Left colon (tissue), 2 donors: ENCODE measurements at places on chromosomes 3 and 15. TPM values are rescaled to one million over a fixed set of nuclear protein-coding genes. Genes with fewer than 3 reads are reported as not detected.

CD200 gene
- 4.6 TPM for total RNA-seq

FOXB1 gene
- not detected for total RNA-seq

VWA5B2 gene
- total RNA-seq, result 2.2 TPM

ZNF385D gene
- 0.87 TPM for total RNA-seq

CHRFAM7A gene
- total RNA-seq, result 2.0 TPM

PLA2G4D gene
- total RNA-seq, result 0.18 TPM

CCR9 gene
- total RNA-seq, result 0.34 TPM

FBLN2 gene
- total RNA-seq, result 20.7 TPM

TRIM42 gene
- total RNA-seq, result not detected

- no peak for DNase-seq
These were observed 71.8 kb upstream of the NDUFB4 start for GRCh38 chr3:120524171-120524923.

DNA sequence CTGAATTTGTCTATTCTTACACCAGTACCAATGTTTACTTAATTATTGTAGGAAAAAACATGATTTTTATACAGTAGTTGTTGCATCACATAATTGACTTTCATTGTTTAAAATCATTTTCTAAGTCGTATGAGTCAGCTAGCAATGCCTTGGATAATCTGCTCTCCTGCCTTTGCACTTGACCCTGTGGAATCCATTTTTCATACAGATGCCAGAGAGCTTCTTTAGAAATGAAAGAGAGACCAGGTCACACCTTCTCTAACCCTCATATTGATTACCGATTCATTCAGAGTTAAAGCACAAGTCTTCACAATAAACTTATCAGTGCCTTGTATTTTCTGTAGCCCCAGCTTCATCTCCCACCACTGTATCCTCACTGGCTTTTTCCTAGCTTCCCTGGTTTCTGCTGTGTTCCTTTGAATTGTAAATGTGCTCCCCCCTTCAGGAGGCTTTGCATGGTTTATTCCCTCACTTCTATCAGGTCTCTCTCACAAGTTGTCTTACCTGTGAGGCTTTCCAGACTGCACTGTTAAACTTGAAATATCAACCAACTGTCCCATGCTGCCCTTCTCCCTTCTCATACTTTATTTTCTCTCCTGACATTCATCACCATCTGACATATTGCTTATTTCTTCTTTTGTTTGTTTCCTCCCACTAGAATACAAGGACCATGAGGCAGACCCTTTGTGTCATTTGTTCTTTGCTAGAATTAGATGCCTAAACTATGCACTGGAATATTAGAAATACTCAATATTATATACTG, 662.0 kb upstream of the GBE1 start:
- DNase-seq, result no peak

GRCh38 chr3:48064292-48064829, 48.1 kb upstream of the MAP4 start:
- no peak for DNase-seq

GRCh38 chr15:29259233-29259632, 10.4 kb downstream of the NSMCE3 start:
- no peak for DNase-seq

- DNase-seq, result no peak
These were observed 262.1 kb downstream of the CNTN4 start for GRCh38 chr3:2360815-2361214.

DNA sequence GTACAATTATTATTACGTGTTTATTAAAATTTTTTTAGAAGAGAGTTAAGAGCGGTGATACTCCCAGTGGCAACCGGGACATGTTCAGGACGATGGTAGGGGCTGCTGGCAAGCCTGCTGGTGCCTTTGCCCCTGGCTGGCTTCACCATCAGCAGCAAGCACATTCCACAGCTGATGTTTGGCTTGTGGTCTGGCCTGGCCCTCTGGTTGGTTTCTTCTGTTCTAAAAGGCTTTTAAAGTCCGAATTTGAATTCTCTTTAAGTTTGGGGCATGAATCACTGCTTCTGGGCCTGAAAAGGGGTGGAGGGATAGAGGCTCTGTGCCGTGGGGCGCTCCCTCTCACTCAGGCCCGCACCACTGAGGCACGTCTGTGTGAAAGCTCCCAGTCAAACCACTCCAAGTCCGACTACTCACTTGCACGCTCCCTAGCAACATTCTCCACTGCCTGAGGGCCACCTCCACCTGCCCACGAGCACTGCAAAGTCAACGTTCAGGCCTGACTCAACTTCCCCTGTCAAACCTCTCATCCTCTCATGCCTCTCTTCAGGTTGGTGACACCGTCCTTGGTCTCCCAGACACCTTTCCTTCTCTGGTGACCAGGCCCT, 10.1 kb downstream of the ITGA11 start:
- DNase-seq, result no peak

DNA sequence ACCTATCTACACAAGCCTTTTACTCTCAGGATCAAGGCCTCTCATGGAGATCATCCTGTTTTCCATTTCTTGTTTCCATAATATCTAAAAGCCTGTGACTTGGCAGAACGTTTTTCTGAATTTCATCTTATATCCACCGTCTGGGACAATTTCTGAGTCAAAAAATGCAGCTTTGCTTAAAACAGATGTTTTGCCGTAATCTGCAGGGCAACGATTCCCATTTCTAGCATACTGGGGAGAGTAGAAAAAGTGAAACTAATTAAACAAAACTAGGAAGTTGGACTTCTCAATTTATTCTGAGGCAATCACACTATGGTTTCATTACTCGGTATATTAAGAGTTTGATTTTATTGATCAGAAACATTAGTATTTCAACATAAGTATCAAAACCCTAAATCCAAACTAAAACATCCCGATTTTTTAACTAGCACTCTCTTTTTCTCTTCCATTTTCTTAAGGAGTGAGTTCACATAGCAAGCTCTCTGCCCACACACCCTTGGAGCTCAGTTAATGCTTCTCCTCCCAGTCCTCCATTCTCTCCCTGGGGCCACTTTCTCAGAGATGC, 33.6 kb downstream of the SPATA12 start:
- DNase-seq, result no peak

DNA sequence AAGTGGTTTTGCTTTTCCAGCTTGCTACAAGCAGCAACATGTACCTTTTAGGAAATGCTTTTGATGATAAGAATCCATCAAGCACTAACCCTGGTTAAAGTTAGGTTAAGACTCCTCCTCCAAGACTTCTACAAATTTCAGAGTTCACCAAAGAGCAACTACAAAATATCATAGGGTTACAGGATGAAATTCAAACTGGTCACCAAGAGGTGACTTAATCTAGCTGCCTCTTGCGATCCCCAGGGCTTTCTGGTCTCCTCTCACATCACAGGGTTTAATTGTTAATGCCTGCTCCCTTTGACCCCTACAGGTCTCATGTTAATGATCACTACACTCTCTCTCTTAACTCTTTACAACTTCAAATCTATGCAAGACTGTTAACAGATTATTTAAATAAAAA, 66.5 kb downstream of the DPH6 start:
- DNase-seq, result no peak

GRCh38 chr3:169334991-169335390, 328.5 kb downstream of the MECOM start:
- no peak for DNase-seq

GRCh38 chr3:95926904-95927501, 887.4 kb upstream of the EPHA6 start:
- no peak for DNase-seq

GRCh38 chr3:109122690-109123089, 4.8 kb upstream of the MORC1 start:
- DNase-seq, result no peak

- DNase-seq, result peak; percentile 59
These were observed 488 bp downstream of the THSD4 start for GRCh38 chr15:71115567-71116351.

GRCh38 chr15:76951220-76951619, 19.7 kb downstream of the RCN2 start:
- DNase-seq, result no peak

DNA sequence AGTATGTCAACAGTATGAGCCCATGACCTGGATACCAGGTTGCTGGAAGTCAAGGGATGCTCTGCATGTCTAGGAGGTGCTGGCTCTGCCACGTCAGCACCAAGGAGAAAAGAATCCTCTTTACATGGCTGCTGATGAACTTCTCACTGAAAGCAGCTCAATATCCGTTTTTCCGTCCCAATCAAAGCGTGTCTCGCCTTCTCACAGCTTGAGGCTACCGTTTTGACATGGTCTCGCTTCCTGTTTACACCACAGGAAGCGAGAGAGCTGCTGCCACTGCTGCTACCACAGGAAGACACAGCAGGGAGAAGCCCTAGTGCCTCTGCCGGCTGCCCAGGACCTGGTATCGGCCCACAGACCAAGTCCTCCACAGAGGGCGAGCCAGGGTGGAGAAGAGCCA, 27.3 kb downstream of the STARD5 start:
- peak; percentile 68 for DNase-seq

GRCh38 chr3:115090712-115091111, 56.4 kb downstream of the ZBTB20 start:
- DNase-seq, result no peak

GRCh38 chr15:80749589-80749988, 29.6 kb upstream of the CEMIP start:
- DNase-seq, result no peak

DNA sequence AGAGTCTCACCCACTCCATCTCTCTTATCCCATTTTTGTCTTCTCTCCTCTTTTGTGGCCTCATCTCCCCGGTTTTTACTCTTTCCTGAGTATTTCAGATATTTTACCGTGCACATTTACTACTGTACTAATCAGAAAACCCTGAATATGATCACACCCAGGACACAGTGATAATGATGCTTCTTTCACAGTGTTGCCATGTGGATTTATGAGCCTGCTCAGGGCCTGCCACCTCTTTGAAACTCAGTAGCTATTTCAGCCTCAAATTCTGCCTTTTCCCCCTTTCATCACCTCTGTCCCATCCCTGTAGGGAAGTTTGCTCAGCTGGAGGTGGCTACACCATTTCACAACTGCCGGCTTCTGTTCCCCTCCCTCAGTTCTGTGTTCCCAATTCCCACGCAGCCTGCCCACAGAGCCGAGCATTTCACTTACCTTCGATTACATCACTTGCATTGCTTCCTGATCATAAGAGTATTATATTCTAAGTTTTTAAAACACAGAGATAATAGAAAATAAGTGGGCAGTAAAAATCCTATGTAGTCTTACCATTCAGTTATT, 33.2 kb downstream of the ARNT2 start:
- no peak for DNase-seq

- no peak for DNase-seq
These were observed 68.9 kb upstream of the GOLGA6B start for GRCh38 chr15:72585476-72586058.

DNA sequence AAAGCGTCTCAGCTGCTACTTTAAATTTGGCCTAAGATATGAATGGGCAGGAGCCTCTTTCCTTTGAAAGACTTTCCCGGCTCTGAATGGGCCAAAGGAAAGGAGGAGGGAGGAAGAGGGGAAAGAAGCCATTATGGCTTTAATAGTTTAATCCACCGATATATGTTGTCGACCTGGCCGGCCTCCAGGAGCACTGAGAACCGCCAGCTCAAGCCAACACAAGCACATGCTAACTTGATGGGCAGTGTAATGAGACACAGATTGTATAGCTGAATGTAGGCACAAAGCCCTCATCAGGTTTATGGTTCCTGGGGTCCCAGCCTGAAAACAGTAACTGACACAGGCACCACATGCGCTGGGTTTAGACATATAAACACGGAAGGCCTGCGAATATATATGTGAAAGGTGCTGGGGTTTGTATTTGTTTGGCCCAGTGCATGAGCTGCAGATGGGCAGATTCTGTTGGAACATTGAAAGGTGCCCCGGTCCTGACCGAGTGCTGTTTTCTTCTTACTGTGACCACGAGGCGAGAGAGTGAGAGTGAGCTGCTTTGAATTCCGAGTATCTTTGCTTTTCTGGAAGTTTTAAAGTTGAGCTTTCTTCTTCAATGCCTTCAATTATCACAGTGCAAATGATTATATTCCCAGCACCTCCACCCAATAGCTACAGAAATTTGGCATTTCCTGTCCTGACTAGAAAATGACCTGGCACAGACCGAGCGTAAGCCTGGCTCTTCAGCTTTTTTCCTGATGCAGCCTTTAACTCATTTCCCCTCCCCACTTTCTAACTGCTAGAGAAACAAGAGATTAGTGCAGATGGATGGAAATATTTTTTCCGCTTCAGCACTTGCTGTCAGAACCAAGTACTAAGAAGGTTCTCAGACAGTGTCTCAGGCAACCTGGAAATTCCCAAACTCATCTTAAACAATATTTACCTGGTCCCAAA, 267.3 kb downstream of the RORA start:
- DNase-seq, result no peak

DNA sequence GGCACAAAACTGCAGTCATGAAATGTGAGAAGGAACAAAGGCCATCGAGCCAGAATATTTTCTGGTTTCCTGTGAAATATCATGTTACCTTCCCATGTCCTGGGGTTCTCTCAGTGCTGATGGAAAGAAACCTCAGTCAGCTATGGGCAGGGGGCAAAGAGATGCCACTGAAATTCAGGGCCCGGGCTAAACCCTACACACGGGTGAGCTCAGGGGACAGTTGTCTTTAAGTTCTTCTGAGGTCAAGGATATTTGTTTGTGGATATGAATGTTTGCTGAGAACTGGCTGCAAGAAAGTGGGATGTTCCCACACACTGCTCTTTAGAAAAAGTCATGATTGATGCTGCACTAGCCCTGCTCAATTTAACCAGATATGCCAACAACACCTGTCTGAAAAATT, 187.2 kb downstream of the MEX3B start:
- DNase-seq, result no peak

DNA sequence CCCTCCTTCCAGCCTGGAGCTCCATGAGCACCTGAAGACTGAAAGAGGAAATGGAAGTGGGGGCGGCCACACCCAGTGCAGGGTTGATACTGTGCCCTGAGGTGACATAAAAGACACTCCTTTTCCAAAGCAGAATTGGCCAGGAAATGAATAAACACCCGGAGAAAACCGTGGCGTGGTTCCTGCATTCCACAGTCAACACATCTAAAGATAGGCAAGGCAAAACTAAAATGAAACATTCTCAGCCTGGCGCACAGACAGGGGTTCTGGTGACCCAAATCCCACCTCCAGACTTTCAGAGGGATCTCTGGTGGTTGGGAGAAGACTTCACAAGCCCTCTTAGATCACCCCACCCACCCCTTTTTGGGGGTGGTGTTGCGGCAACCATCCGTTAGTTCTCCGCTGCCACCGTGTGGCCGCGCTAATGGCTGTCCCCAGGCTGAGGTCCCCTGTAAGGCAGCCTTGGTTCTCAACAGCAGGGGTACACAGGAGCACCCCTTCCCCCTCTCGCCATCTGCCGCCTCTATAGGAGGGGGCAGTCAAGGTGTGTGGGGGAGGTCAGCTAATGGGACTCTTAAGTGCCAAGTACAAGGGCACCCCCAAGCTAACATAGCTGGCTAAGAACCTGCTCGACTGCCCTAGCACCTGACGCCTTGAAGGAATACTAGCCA, 2.5 kb upstream of the MST1R start:
- DNase-seq, result peak; percentile 88
